ENCODE measurements at places on chromosomes 12 and 14.

DNA sequence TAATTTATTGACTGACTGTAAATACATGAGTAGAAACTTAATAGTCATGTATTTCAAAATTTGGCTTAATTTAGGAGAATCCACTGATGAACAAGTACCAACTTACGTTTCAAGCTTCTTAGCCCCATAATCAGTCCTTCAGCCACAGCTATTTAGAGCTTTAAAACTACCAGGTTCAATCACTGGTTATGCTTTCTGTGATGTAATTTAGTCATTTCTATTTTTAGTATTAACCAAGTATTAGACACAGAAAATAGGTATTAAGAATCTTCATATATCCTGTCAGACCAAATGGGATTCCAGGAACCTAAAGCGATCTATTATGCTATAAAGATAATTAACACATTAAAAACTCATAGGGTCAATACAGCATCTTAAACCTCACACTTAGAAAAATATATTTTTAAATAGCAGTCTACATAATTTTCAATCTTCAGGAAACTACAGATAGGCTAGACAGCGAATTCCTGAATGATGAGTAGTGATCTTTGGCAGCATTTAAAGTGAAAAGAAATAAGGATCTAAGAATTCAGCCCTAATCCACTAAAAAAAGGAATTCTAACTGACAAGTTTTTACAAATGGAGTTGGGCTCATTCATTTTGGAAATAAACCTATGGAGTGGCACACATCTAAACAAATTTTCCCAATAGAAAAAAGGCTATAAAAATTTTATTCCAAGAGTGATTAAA is 51.5 kb downstream of the ZC3H14 start:
- DNase-seq = no peak

- DNase-seq = no peak
These were observed 42.2 kb upstream of the CRACR2A start for GRCh38 chr12:3795066-3795465.

DNA sequence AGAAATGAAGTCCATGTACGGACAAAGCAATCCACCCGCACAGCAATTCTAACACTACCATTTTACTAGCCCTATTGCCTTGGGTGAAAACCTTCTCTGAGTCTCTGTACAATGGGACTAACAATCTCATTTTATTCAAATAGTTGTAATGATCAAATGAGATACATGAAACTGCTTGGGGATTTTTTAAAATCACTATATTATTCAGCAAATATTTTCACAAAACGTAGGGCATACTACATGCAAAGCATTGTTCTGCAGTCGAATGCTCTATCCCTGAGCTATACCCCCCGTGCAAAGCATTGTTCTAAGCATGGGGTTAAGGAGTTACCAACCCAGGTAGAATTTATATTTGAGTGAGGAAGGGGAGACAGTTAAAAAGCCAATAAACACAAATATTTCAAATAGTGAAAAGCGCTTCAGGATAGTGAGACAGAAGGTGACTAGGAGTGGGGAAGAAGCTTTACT is 554 bp upstream of the ATF7 start:
- no peak for DNase-seq

GRCh38 chr12:105935981-105936380 is 202.8 kb downstream of the NUAK1 start:
- no peak for DNase-seq

- DNase-seq = no peak
These were observed 11.5 kb downstream of the FUT8 start for GRCh38 chr14:65423982-65424381.

- no peak for DNase-seq
These were observed 4.2 kb downstream of the DENND5B start for GRCh38 chr12:31586728-31587127.

- DNase-seq = no peak
These were observed 10.9 kb downstream of the TMEM260 start for GRCh38 chr14:56590535-56590960.

- DNase-seq = no peak
These were observed 729.1 kb downstream of the NOVA1 start for GRCh38 chr14:25868521-25869314.

DNA sequence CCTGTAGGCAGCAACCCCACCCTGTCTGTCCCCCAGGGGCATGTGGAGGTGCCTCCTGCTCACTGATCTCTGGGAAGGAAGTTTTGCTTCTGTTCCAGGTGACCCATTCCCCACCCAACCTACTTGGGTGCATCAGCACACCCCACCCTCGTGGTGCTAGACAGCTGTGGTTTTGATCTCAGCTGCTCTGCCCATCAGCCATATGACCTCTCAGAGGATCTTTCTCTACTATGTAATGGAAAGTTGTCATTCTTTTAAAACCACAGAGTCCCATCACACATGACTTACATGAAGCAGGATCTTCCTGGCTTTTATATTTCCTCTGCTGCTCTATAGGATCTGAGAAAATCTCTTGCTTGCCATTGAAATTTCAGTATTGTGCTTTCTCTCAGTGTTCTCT is 13.5 kb upstream of the KRT82 start:
- DNase-seq = no peak

GRCh38 chr12:91138337-91138920 is 27.1 kb upstream of the LUM start:
- no peak for DNase-seq

DNA sequence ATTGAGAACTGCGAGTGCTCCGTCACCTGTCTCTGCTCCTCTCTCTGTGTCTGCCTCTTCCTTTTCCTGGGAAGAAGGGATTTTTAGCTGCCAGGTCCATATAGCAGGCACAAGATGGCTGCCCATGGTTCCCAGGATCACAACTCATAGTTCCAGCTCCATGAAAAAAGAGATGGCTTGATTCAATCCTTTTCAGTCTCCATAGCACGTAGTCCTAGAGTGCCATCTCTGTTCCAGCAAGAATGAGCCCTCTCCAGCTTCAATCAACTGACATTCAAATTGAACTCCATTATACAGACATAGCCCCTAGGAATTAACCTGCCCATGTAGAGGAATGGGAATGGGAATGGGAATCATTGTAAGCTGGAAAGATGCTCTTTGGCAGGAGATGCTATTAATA is 34.7 kb upstream of the RTRAF start:
- DNase-seq = no peak

GRCh38 chr12:132525833-132526455 is 36.0 kb downstream of the FBRSL1 start:
- no peak for DNase-seq

DNA sequence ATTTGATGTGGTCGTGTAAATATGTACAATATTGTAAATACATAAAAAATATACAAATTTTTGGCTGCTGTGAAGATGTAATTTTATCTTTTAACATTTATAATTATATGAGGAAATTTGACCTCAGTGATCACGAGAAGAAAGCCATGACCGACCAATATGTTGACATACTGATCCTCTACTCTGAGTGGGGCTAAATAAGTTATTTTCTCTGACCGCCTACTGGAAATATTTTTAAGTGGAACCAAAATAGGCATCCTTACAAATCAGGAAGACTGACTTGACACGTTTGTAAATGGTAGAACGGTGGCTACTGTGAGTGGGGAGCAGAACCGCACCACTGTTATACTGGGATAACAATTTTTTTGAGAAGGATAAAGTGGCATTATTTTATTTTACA is 49.6 kb downstream of the TBK1 start:
- DNase-seq = no peak

DNA sequence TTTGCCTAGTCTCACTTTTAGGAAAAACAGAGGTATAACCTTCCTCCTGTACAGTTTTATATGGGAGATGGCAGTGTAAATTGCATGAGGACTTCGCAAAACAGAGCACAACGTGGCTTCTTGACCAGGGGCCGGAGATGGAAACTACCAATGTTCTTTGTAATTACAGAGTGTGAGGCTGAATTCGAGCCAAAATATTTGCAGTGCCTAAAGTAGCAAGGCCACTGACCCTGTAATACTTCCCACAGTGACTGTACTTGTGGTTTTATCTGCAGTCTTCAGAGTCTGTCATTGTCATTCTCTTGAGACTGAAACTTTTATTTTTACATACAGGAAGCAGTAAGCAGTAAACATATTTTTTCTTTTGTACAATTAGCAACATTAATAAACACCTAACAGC is 98.9 kb downstream of the RERG start:
- no peak for DNase-seq

DNA sequence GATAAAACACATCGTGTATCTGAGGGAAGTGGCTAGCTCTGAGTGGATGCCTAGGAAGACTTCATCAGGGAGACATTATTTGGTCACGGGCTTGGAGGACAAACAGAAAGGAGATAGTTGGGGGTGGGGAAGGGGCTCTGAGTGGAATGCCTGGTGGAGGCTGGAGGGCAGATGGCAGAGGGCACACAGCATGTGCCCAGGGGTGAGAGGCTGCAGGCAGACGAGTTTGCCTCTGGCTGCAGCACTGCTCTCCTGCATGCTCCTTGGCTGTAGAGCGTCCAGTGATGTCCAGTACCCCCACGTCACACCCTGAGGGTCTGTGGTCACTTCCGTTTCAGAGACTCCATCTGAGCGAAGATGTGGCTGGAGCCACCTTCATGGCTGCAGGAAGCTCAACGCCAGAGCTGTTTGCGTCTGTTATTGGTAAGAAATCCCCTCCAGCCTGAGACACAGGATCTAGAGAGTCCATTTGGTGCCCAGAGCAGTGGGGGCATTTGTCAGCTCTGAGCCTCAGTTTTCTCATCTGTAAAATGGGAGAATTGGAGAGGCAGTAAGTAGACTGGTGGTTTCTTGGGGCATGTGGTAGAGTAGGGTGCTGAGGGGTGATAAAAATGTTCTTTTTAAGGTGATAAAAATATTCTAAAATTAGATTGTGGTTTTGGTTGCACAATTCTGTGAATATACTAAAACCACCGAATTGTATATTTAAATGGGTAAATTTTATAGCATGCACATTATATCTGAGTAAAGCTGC is 71.7 kb upstream of the RIN3 start:
- DNase-seq = no peak

GRCh38 chr14:69772082-69773017 is 5.4 kb downstream of the SRSF5 start:
- no peak for DNase-seq

- DNase-seq = no peak
These were observed 239.1 kb downstream of the SSPN start for GRCh38 chr12:26434299-26435068.

DNA sequence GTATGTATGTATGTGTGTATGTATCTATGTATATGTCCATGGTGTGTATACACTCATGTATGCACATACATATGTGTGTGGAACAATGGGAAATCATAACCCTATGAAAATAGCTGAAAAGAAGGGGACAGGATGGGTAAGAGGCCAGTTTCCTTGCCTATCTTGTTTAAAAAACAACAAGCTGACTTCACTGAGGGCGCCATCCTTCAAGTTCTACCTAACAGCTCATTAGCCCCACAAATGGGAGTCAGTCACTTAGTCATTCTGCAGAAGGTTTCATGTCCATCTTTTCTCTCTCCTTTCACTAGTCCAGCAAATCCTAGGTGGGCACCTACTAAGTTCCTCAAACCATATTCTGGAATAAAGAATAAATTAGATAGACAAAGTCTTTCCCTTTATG is 14.7 kb downstream of the STON2 start:
- no peak for DNase-seq

GRCh38 chr14:78157494-78158437 is 12.4 kb upstream of the NRXN3 start:
- no peak for DNase-seq

DNA sequence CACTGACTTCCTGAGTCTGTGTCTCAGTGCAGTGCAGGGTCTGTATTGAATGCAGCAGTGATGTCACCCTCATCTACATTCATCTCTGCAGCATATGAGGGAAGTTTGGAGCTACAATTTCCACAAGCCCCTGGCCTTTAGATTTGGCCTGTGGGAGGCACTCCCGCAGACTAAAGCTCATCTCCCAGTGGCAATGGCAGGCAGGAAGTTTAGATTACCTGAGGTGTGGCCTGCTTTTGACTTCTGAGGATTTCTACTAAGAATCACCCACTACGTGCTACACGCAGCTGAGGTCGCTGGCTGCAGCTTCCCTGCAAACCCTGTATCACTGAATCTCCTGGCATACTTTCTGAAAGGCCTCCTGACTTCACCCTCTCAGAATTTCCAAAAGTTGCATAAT is 202.2 kb upstream of the PRKD1 start:
- DNase-seq = no peak

DNA sequence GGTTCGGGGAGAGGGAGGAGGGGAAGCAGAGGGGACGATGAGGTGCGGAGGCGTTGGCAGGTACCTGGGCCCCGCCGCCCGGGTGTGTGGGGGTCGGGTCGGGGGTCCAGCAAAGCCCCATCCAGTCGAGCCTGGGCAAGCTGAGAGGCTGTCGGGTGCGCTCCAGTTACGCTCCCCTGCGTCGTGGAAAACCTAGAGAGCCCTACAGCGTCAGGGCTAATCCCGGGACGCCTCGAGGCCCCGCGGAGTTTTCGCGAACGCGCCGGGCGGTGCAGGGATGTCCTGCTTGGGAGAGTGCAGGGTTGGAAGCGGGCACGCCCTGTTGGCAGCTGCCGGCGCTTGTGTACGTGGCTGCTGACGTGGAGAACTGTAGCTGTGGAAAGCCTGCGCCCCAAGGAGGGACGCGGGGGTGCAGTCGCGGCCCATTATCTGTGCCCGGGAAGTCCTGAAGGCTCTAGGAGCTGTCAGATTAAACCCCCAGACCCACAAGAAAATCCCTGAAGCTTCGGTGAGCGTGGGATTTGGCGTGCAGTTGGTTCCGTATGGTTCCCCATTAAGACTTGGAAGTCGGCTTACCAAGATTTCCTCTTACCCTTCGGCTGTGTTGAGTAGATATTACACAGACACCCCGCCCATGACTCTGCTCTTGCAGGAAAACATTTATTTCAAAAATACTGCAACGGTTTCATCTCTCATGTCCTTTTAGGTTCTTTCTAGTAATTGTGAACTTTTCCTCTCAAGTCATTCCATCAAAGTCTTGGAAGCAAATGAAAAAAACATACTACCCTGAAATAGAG is 11.3 kb upstream of the SLC38A2 start:
- no peak for DNase-seq

Data from GM12891 (cell line).